Iris pigment epithelial cell (primary cell): ENCODE measurements at places on chromosomes 4 and X.

DNA sequence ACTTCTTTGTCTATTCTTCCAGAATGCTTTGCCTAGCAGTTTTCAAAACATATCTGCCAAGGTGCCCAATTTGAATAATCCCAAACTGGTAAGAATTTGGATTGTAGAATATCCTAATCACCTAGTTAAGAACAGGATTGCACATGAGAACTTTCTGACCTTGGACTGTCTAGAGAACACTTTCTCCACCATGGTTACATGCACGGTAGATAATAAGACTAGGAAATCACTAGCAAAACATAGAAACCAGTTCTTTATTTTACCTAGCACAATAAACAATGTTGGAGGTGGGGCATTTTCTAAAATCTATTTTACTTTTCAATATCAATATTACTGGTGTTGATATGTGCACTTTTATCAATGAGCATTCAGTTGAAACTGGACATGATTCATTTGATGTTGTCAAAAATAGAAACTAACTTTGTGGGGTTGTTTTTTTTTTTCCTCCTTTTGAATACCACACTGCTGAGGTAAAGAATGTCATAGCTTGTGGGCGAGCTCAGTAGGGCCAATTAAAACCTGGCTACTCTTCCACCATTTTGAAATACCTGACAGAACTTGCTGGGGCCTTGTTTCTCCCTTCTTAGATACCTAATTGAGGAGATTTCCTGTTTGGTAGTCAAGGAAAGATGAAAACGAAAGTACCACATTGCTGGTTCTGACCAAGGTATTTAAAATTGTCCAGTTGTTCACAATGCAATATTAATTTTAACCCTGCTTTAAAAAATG, 10.4 kb downstream of the MID1IP1 start:
- peak; percentile 50 for DNase-seq

DNA sequence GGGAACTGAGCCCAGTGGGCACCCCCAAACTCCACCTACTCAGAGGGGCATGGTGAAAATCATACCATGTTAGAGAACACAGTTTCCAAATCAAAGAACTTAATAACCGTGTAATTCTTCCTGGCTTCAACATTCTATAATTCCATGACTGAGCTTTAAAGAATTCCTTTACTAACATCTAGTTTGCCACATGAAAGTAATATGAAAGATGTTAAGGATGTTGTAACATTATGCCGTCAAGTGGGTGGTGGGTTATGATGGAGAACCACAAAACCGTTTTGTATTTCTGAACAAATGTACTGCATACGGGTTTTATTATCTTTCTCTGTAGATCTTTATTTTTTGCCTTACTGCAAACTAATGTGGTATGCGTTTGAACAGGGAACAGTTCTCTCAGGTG, 549.0 kb upstream of the MAGEB2 start:
- peak; percentile 55 for DNase-seq

DNA sequence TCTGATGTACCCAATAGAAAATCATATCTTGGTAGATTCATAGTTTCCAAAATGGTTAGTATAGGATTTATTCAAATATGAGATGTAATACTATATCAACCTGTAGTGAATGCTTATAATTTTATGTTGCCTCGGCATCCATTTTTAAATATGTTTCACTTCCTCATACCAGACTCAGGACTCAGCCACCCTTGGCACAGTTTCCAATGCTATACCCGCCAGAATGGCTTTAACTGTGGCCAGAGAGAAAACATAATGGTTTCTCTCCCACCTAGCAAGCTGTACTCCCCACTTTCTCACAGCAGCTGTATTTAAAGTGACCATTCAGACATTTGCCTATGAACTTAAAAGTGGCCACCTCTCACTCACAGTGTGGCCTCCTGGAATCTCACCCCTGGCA, 466.6 kb upstream of the PABPC4L start:
- DNase-seq: no peak

DNA sequence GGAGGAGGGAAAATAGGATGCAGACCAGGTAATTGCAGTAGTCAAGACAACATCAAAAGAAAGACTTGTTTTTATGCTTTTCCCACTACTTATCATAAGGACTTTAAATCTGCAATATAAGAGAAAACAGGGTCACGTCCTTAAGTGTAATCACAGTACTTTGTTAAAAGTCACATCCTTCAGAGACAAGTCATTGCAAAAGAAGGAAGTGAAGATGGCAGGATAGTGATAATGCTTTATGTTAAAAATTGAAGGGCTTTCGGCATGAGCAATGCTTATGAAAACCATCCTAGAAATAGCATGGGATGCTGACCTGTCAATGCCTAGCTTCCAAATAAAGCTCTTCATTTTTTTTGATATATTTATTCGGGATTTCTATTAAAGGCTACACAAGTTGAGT, 110.2 kb upstream of the TENM3 start:
- no peak for DNase-seq

DNA sequence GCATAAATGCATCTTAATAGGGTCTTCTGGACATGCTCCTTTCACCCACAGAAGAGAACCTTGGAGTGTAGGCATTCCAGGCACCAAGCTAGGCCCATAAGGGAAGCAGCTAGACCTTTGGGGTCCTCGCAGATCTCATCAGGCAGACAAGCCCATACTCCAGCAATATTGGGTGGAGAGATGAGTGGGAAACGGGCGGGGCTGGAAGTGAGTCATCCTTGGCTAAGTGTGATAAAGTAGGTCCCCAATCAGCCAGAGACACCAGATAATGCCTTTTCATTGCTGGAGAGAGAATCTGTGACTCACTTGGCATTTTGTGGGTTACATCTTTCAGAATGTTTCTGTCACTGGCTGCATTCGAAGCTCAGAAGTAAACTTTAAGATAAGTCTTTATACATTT, 133.3 kb upstream of the MBNL3 start:
- DNase-seq: peak; percentile 46

DNA sequence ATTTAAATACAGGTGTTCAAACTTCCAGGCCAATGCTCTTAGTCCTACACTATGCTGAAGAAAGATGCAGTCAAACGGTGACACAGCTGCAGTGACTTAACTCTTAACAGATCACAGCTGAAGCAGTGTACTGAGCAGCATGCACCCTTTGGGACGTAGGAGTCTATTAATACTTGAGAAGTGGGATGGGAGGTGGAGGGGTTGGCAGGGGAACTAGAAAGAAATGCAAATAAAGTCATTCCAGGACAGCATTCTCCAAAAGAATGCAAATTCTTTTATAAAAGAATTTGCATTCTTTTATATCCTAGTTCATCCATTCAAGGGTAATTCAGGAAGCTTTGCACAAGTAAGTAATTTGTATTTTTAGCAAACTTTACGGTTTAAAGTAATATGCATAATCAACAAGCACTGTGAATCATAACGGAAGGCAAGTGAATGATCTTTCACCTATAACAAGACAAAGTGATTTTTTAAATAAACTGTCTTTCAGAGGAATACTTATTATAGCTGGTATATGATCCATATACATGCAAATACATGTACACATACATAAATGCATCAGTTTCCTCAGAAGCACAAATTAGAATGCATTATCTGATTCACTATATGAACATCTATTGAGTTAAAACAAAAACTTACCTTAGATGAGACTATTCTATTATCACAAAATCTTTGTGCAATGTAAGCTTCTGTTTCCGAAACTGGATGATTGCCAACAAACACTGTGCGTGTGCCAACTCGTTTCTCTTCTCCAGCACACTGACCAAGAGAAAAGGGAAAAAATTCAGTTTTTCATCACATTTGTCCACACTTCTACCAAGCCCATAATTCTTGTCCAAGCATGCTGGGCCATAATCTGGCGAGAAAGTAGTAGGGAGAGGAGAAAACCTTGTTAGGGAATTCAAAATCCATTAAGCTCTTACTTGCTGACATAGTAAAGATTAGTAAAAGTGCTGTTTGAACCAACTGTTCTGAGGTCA, 106.5 kb downstream of the ATP11C start:
- peak; percentile 51 for DNase-seq
